Spinal cord (tissue), 10 donors: ENCODE measurements at places on chromosomes 5 and 9.

- no peak overlapping the region for H3K4me3 ChIP-seq
- H3K36me3 ChIP-seq: peaks cover 11% of the 10 kb centered on the region
- no peak for DNase-seq
- peaks cover 10% of the 10 kb centered on the region for H3K4me1 ChIP-seq
- H3K27me3 ChIP-seq: no peaks in the 10 kb centered on the region
- H3K27ac ChIP-seq: peak overlapping the region; percentile 35
Observed at GRCh38 chr9:129938291-129938979, 103.2 kb downstream of the USP20 start.

GRCh38 chr9:37859043-37859442 lies 44.9 kb downstream of the SLC25A51 start:
- DNase-seq: no peak
- peaks cover 5% of the 10 kb centered on the region for H3K36me3 ChIP-seq
- H3K27ac ChIP-seq: no peak overlapping the region
- H3K27me3 ChIP-seq: no peaks in the 10 kb centered on the region

DNA sequence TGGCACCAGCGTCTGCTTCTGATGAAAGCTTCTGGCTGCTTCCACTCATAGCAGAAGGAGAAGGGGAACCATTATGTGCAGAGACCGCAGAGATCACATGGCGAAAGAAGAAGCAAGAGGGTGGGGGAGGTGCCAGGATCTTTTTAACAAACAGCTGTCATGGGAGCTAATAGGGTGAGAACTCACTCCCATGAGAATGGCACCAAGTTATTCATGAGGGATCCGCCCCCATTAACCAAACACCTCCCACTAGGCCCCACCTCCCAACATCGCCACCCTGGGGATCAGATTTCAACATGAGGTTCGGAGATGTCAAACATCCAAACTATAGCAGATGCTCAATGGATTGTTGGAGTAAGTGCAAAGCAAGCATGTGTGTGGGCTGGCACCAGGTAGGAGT lies 125.8 kb upstream of the SLIT3 start:
- DNase-seq: no peak
- H3K27ac ChIP-seq: no peak overlapping the region
- no peak overlapping the region for H3K4me3 ChIP-seq
- peaks cover 3% of the 10 kb centered on the region for H3K4me1 ChIP-seq

DNA sequence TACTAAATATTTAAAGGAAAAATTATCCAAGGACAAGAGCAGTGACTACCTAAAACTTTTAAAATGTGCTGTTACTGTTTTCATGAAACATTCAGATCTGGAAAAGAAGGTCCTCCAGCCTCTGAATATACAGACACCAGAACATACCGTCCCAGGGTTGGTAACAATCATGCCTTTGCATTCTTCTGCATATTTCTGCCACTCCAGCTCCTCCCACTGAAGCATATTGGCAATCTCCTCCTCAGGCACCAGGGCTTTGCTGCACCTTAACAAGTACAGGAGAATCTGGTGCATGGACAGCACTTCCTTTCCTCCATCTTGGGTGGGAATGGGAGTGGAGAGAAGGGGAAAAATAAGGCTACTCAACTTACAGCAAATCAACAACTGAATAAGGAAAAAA lies 60.0 kb downstream of the DROSHA start:
- no peak for DNase-seq
- no peaks in the 10 kb centered on the region for H3K27me3 ChIP-seq
- peaks cover 2% of the 10 kb centered on the region for H3K4me1 ChIP-seq
- H3K36me3 ChIP-seq: peaks cover 3% of the 10 kb centered on the region
- no peak overlapping the region for H3K27ac ChIP-seq

DNA sequence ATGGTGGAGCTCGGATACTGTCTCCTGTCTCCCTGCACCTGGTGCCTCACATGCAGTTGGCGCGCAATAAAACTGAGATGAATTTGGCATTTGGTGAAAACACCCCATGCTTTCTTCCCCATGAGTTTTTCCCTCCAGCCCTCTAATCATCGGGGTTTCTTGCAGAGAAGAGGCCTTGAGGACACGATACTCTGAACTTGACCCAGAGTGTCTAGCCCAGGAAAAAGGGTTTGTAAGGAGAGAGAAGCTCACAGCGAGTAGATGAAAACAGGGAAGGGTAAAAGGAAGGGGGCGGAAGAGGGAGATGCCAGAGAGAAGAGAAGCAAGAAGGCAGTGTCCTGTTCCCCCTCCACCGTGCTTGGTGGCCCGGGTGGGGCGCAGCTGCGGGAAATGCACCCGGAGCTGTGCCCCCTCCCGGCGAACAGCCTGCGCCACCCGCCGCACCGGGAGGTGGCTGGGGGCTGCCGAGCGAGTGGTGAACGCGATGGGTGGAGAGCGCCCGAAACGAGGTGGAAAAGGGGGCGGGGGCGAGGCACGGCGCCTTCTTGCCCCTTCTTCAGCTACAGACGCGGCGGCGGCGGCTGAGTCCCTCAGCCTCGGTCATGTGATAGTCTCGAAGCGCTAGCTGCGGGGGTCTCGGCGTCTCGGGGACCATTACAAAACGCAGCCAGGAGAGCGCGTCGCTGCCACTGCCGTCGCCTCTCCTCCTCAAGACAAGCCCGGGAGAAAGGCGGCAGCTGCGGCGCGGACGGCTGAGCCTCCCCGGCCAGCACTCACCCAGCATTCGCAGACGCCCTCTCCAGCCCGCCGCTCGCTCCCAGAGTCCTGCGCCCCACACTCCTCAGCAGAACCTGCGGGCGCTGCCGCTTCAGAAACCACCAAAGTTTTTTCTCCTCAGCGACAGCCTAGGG lies 1.1 kb upstream of the FOXB2 start:
- peak overlapping the region; percentile 27 for H3K4me3 ChIP-seq
- no peak overlapping the region for H3K27ac ChIP-seq
- DNase-seq: no peak
- peaks cover 70% of the 10 kb centered on the region for H3K4me1 ChIP-seq

GRCh38 chr5:175663186-175664184 lies 5.6 kb downstream of the HRH2 start:
- peaks cover 5% of the 10 kb centered on the region for H3K27me3 ChIP-seq
- no peak overlapping the region for H3K4me3 ChIP-seq
- no peak overlapping the region for H3K27ac ChIP-seq
- DNase-seq: no peak
- H3K36me3 ChIP-seq: no peaks in the 10 kb centered on the region
- peaks cover 5% of the 10 kb centered on the region for H3K4me1 ChIP-seq

- peak within 1 kb of the TSS; percentile 72 for H3K4me3 ChIP-seq
- no peaks in the 10 kb centered on the region for H3K27me3 ChIP-seq
- DNase-seq: peak; percentile 98
- H3K36me3 ChIP-seq: peaks cover 4% of the 10 kb centered on the region
Observed at GRCh38 chr5:160418561-160419457, at the start of gene SLU7. TSS of gene SLU7 (minus strand) at chr5:160419081. CDS start at chr5:160415294, 3,787 bp downstream.

- no peaks in the 10 kb centered on the region for H3K36me3 ChIP-seq
- H3K27me3 ChIP-seq: no peaks in the 10 kb centered on the region
- H3K27ac ChIP-seq: no peak overlapping the region
- no peak overlapping the region for H3K4me3 ChIP-seq
Observed at GRCh38 chr9:110487196-110487595, 92.3 kb downstream of the SVEP1 start.

GRCh38 chr9:106111039-106111730 lies 416.8 kb downstream of the TMEM38B start:
- H3K27ac ChIP-seq: no peak overlapping the region
- H3K4me1 ChIP-seq: no peaks in the 10 kb centered on the region
- no peak overlapping the region for H3K4me3 ChIP-seq
- H3K36me3 ChIP-seq: no peaks in the 10 kb centered on the region

- DNase-seq: no peak
- no peaks in the 10 kb centered on the region for H3K27me3 ChIP-seq
- H3K4me3 ChIP-seq: no peak overlapping the region
- no peak overlapping the region for H3K27ac ChIP-seq
- no peaks in the 10 kb centered on the region for H3K4me1 ChIP-seq
Observed at GRCh38 chr5:64876203-64876602, 107.5 kb downstream of the CWC27 start.

GRCh38 chr9:120701248-120701647 lies 13.0 kb downstream of the MEGF9 start:
- no peak for DNase-seq
- H3K27me3 ChIP-seq: no peaks in the 10 kb centered on the region

DNA sequence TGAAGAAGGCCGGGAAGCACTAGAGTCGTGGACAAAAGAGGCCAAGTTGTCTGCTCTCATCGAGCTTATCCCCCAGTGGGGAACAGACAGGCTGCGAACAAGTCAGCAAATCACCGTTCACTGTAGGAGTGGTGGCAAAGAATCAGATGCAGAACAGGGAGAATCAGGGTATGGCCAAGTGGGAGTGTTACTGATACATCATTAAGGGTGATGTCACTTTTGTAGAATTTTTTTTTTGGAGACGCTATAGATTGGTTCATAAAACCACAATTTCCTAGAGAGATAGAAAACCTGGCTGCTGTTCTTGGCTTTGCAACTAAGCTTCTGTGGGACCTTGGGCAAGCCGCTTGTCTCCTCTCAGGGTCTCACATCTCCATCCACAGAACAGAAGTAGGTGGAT lies 21.3 kb downstream of the SPRY4 start:
- H3K36me3 ChIP-seq: no peaks in the 10 kb centered on the region
- H3K4me3 ChIP-seq: no peak overlapping the region
- no peaks in the 10 kb centered on the region for H3K4me1 ChIP-seq
- H3K27ac ChIP-seq: no peak overlapping the region
- no peaks in the 10 kb centered on the region for H3K27me3 ChIP-seq

- no peak overlapping the region for H3K27ac ChIP-seq
- DNase-seq: no peak
- no peak overlapping the region for H3K4me3 ChIP-seq
- H3K36me3 ChIP-seq: no peaks in the 10 kb centered on the region
Observed at GRCh38 chr5:175836737-175837136, 34.6 kb upstream of the CPLX2 start.
